ENCODE measurements at places on chromosomes 5 and 9.

GRCh38 chr9:128118472-128118857, 9.1 kb downstream of the PTGES2 start:
- no peak for DNase-seq

GRCh38 chr5:130836729-130837649, 328.1 kb downstream of the HINT1 start:
- no peak for DNase-seq

GRCh38 chr5:170151097-170151831, 45.6 kb downstream of the FOXI1 start:
- DNase-seq = no peak

DNA sequence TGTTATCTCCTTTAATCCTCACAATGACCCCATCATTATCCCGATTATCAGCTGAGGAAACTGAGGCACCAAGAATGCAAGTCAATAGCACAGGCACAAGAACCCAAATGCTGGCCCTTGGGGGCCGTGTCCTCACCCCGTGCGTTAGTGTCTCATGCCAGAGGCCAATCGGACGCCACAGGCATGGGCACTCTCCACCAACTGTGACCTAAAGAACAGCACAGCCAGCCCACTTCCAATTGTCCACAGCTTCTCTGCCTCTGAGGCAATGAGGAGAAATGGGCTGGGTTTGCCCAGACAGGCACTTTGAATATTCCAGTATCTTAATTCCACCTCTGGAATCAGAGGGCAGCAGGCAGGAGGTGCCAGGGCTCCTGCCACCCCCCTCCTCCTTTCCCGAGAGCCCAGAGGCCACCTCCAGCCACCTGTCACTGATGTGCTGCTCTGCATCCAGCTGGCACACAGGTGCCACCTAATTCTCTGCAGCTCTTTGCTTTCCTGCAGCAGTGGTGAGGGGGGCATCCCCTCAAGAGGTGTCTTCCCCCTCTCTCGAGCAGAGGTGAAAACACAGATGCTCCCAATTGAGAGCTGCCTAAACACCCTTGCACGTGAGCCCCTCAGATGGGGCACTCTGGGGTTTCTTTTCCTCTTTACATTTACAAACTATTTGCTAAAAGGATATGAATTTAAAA, 107.5 kb downstream of the ROR2 start:
- no peak for DNase-seq

GRCh38 chr5:61598126-61598525, 266.1 kb downstream of the ZSWIM6 start:
- DNase-seq = no peak

Data from activated T-helper 9 cell treated with anti-CD3 and anti-CD28 coated beads, Interleukin-2, amount 50 U/mL, for 16 hours (primary cell).